ENCODE measurements at places on chromosomes 2 and 18.

GRCh38 chr18:46675112-46675511 lies 18.1 kb upstream of the LOXHD1 start:
- DNase-seq: no peak

- no peak for DNase-seq
These were observed 529.2 kb upstream of the ID2 start for GRCh38 chr2:8152392-8153257.

GRCh38 chr18:3094338-3094684 lies 81.4 kb upstream of the LPIN2 start:
- DNase-seq: no peak

DNA sequence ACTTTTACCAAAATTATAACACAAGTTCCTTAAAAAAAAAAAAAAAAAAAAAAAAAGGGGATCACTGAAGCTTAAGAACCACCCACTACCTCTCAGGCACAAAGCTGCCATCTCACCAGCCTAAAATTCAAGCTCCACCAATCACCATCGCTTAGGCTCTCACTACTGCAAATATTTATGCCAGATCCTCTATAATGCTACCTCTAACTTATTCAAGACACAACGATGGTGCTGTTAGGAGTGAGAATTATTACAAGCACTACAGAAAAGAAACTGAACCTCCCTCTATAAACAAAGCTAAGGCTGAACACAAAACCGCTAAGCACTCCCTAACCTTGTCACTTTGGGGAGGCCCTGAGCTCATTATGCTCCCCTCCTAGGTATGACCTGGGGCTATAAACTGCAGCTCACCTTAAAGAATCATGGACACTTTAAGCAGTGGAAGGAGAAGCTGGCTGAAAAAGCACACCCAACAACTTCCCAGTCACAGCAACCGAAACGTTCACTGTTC lies 3.6 kb downstream of the FZD5 start:
- DNase-seq: no peak

DNA sequence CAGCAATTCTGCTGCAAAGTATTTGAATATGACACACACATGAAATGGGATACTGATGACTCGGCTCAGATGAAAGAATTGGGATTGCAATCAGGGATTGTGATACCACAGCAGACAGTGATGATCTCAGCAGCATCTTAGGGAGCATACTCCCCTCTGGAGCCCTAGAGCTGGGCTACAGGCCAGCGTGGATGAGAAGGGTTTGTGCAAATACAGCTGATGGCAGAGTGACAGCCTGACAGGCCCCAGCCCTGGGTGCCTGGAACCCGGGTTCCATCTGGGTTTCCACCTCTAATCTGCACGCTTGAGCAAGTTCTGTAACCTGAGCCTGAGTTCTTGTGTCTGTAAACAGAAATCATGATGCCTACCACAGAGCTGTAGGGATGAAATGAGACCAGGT lies 418.0 kb downstream of the LRATD1 start:
- no peak for DNase-seq

GRCh38 chr2:216951171-216951570 lies 91.3 kb upstream of the TNP1 start:
- no peak for DNase-seq

GRCh38 chr18:79855147-79855933 lies 57.6 kb downstream of the KCNG2 start:
- no peak for DNase-seq

DNA sequence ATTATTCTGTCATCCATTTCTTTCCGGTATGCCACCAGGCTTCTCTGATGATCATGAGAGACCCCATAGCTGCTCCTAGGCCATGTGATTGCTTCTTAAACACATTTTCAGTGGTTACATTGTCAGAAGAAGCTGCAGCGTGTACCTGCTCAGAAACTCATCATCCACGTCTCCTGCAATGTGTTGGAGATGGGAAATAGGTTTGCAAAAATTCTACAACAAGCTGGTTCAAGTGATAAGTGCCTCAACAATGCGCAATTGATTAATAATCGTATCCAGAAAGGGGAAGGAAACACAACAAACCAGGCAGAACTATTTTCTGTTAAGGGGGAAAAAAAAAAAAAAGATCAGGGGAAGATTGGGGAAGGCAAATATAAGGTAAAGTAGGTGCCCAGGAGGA lies 75.7 kb upstream of the THUMPD2 start:
- DNase-seq: no peak

DNA sequence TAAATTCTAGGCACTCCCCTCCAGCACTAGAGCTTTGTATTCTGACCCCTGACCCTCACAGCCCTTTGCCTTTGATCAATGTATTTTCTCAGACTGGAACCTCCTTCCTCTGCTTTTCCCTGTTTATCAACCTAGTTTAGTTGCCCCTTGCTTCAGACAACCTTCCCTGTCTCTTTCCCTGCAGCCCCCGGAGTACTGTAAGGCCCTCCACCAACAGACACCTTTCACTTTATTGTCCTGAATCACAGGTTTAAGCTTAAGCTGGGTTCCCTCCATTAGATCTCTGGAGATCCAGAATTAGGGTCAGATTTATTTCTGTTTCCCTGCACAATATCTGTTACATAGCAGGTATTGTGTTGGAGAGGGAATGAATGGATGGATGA lies 140.2 kb downstream of the DDX1 start:
- no peak for DNase-seq

GRCh38 chr2:225820826-225821225 lies 421.3 kb downstream of the NYAP2 start:
- no peak for DNase-seq

GRCh38 chr2:196987649-196988364 lies 61.3 kb upstream of the PGAP1 start:
- no peak for DNase-seq

GRCh38 chr2:100423631-100424030 lies 6.2 kb upstream of the CHST10 start:
- DNase-seq: no peak

DNA sequence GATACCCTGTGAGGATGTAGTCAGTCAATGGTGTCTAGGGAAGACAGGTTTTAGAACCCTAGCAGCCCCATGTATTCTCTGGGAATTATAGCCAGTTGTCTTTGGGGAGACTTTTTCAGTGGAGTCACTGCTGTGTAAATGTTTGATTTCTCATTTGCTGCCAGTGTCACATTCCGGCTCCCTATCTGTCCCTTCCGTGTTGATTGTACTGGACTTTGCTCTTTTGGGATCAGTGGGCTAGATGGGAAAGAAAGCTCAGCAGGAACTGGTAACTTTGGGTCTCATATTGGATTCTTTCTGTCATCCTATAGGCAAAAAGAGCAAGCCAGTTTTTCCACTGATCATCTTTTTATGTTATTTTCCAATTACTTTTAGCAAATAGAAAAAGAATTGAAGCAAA lies 70.1 kb downstream of the GTF3C3 start:
- no peak for DNase-seq

- DNase-seq: no peak
These were observed 10.9 kb downstream of the FEZ2 start for GRCh38 chr2:36587101-36587500.

DNA sequence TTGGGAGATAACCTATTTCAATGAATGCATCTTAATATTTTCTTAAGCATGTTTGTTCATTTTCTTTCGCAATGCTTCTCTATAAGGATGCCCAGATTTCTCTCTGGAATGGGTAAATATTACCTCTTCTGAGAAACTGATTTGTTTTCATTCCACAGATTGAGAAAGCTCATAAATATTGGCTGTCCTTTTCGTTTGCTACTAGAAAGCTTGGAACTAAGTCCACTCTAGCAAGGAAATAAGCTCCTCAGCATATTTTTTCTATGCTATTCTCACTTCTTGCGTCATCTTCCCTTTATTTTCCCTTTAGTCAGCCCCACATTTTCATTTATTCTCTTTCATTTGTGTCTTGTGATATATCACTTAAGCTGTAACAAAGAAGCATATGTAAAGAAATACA lies 76.3 kb downstream of the ANTXR1 start:
- DNase-seq: no peak

- no peak for DNase-seq
These were observed 5.1 kb downstream of the SERPINB11 start for GRCh38 chr18:63707816-63708215.

DNA sequence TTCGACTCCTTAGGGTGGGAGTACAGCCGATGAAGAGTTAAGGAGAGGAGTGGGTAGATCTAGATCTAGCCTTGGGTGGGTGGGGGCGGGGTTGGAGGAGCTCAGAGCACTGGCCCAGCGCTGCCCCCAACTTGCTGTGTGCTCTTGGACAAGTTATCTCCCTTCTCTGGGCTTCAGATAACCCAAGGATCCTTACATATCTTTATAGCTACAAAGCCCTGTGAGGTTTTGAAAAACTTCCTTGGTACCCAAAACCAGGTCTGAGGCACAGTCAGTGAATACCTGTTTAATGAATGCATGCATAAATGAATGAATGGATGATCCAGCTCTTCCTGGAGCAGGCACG lies 1.3 kb upstream of the ODC1 start:
- DNase-seq: no peak

DNA sequence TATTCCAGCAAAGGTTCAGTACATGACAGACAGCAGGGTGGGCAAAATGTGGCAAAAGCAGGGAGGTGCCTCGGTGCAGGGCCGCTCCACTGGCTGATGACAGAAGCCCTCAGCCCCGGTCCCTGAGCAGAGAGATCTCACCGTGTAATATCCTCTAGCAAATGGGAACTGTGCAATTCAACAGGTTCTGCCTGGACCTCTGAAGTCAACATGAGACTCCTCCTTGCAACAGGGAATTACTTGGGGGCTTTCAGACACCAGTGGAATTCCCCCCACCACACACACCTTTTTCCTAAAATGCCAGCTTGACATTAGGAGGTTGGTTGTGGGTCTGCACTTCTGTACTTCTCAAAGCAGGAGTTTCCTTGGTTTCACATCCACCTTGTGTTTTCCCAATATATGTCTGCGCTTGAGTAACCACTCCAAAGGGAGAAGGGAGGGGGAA lies 50.8 kb downstream of the SPRED2 start:
- DNase-seq: no peak

- no peak for DNase-seq
These were observed 881 bp downstream of the PIKFYVE start for GRCh38 chr2:208266936-208267335.

DNA sequence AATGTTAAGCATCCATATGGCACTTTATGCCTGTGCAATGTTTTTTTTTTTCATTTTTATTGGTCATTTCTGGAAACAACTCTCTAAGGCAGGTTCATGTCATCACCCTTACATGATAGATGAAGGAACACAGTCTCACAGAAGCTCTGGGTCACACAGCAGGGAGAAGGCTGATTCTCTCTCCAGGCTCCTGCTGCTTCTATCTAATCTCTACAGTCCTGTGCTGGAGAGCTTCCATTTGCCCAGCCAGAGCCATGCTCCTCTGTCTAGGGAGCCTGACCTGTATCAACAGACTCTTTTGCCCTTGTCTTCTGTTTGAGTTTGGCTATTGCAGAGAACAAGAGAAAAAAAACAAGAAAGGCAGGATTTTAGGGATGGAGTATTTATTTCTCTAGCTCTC lies 584.8 kb downstream of the MBD2 start:
- DNase-seq: no peak

DNA sequence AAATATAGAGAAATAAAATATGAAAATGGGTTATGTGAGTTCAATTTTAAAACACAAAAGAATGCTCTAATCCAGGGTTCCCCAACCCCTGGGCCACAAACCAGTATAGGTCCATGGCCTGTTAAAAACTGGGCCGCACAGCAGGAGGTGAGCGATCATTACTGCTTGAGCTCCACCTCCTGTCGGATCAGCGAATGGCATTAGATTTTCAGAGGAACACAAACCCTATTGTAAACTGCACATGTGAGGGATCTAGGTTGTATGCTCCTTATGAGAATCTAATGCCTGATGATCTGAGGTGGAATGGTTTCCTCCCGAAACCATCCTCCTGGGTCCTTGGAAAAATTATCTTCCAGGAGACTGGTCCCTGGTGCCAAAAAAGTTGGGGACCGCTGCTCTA lies 34.7 kb downstream of the TTR start:
- no peak for DNase-seq

DNA sequence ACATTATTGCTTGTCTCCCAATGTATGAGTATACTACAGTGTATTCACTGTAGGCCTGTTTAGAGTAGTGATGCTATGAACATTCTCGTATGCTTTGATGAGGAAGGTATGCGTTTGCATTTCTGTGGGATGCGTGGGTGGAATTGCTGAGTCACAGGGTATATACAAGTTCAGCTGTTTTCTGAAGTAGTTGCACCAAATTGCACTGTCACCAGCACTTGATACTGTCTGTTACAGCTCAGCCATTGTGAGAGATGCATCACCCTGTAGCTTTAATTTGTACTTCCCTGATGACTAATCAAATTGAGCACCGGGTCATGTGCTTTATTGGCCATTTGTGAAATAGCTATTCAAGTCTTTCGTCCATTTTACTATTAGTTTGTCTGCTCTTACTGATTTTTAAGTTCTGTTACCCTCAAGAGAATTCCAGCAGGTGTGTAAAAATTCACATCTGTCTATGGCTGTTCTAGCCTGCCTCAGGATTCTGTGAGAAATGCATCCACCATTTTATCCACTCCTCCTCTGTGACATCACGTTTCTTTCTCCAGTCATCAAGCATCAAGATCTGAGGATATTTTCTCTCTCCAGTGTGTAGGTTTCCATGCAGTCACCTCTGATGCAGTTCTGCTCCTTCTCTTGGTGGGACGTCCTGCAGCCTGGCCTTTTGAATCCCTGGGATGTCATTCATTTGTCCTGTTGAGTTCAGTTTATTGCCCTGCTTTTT lies 72.5 kb downstream of the DGKD start:
- no peak for DNase-seq

DNA sequence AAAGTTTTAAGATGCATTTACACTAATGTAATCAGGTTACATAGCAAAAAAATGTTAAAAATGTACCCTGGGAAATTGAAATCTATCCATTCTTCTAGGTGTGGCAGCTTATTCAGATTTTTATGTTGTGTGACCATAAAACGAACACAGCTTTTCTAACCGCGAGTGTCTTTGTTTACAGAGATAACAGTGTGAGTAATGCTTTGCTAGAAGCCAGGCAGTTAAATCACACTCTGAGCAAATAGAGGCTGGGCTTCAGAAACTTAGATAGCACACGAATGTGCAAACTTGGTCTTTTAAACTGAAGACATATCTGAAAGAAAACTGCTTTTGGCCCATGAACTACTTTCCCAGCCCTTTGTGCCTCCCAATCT lies 116.1 kb downstream of the SPTBN1 start:
- DNase-seq: no peak

DNA sequence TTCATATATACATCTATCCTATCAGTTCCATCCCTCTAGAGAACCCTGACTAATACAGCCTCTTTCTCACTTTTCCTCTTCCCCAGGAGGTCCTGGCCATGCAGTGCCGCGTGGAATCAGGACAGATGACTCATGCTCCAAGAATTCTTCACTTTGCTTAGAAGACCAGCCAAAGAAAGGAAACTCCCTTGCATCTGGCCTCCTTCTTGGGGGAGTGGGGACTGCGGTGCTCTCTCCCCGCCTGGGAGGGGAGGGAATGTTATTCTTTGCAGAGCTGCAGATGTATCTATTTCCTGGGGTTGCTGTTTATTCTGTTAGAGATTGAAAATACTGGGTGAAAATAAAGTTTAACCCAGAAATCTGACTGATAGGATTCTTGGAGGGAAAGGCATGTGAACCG lies 111.5 kb upstream of the SH3BP4 start:
- no peak for DNase-seq

- DNase-seq: no peak
These were observed 195.0 kb downstream of the GCA start for GRCh38 chr2:162538967-162539366.

GRCh38 chr2:236824836-236825235 lies 255.2 kb downstream of the ACKR3 start:
- no peak for DNase-seq

- no peak for DNase-seq
These were observed 52.7 kb downstream of the SMAD4 start for GRCh38 chr18:51082571-51083267.

GRCh38 chr2:95312543-95313201 lies 15.5 kb downstream of the KCNIP3 start:
- DNase-seq: no peak

Measured in hypothalamus (tissue), 51 donors.